NAMALWA (cell line): ENCODE measurements at places on chromosomes 5 and 9.

DNA sequence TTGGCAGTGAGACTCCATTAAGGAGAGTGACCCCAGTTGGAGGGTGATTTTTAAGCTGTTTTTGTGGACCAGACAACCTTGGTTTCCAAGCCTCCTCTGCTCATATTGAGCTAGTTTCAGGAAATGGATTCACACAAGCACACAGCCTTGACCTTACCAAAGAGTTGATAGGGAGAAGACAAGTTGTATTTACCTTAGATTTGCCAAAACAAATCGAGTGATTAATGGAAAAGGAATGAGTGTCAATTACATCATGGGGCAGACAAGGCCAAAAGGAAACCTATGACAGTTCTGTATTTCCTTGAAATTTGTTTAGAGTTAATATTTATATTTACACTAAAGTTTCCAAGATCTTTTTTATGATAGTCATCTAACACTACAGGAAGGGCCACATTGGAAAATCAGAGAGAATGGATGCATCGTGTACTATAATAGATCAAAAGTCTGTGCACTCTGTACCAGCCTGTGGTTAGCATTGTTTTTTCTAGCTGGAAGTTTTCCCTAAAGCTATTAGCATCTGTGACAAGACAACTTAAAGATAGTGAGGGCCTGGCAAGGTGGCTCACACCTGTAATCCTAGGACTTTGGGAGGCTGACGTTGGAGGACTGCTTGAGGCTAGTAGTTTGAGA is 86.0 kb upstream of the FER start:
- no peak for DNase-seq

DNA sequence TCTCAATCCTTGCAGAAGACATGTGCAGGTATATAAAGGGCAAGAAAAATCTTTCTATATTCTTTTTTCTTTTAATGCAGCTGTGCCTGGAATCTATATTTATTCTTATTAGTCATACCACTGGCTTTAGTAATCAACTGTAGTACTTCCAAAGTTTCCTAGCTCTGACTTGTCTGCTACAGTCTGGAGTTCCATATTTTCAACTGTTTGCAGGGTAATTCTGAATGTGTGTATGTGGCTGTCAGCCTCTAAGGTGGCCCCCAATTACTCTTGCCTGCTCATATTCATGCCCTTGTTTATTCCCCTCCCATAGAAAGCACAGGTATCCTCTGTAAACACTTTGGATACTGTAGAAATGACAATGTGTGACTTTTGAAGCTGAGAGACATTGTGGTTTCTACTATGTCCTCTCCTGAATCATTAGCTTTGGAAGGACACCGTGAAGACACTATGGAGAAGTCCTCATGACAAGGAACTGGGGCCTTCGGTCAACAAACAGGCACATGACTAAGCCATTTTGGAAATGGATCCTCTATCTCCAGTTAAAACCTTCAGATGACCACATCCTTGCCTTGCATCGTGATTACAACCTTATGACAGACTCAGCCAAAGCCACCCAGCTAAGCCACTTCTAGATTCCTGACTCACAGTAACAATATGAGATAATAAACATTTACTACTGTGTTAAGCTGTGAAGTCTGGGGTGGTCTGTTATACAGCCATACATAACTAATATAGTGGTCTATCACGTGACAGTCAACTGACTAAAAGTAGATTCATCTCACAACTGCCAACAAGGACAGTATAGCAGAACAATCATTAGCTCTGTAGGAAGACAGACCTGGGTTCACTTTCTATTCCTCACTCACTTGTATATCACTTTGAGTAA is 49.5 kb upstream of the SUSD1 start:
- DNase-seq: no peak

GRCh38 chr9:129708793-129709192 is 43.3 kb downstream of the PRRX2 start:
- no peak for DNase-seq

- no peak for DNase-seq
These were observed 123.7 kb downstream of the WNK2 start for GRCh38 chr9:93307468-93308157.

DNA sequence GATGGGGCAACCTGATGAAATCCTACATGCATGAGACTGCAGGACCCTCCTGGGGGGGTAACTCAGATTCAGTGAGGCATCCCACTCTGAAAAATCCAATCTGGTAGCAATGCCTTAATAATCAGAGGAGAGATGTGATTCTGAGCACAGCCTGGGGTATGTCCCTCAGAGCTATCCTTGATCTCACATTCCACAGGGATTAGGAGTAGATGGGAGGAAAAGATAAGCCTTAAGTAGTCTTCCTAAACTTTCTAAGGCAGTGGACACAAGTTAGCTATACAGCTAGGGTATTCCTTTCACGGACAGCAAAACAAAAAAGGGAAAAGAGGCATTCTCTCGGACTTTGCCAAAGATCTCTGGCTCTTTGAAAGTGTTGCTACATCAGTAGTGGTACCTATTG is 3.9 kb upstream of the SPATA9 start:
- DNase-seq: no peak

DNA sequence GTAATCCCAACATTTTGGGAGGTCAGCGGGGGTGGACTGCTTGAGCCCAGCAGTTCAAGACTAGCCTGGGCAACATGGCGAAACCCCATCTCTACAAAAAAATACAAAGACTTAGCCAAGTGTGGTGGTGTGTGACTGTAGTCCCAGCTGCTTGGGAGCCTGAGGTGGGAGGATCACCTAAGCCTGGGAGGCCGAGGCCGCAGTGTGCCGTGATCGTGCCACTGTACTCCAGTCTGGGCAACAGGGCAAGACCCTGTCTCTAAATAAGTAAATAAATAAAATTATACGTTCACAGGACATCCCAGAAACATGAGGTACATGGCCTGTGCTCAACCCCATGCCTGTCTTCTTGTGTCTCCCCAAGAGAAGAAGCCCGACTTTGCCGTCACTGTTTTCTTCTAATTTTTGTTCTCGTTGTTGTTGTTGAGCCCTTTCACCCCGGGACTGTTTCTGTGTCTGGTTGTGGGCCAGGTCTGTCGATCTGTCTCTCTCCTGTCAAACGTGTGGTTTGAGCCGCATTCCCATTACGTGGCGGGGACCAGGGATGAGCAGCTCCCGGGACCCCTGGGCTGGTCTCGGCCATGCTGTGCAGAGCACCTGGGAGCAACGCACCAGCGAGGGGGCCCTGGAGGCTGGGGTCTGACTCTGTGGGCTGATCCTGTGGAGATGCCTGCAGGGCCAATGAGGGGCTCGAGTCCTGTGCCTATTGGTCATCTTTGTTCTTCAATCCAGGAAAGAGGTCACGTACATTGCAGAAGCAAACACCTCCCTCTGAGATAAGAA is 32.2 kb downstream of the NACC2 start:
- DNase-seq: no peak

GRCh38 chr9:134085674-134086073 is 17.8 kb upstream of the BRD3 start:
- DNase-seq: no peak

GRCh38 chr5:159536646-159537045 is 206.4 kb upstream of the IL12B start:
- DNase-seq: no peak

- no peak for DNase-seq
These were observed 12.1 kb upstream of the ATP6V0E1 start for GRCh38 chr5:172971482-172971881.

DNA sequence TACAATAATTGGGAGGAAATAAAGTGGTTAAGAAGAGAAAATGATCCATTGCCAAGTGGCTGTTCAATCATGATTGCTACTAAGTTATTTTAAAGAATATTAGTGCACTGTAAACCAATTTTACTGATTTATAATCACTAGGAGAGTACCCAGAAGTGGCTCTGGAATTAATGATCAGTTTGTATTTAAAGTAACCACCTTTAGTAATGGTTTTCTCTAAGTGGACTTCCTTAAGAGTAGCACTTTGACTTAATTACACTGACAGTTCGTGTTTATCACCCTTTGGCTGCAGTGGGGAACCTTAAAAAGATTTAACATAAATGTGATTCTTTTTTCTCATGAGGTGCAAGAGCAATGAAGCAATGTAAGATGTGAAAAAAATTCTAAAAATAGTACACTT is 310.8 kb downstream of the CDH12 start:
- DNase-seq: no peak

GRCh38 chr9:89606624-89607311 is 2.0 kb downstream of the GADD45G start:
- peak; percentile 4 for DNase-seq

DNA sequence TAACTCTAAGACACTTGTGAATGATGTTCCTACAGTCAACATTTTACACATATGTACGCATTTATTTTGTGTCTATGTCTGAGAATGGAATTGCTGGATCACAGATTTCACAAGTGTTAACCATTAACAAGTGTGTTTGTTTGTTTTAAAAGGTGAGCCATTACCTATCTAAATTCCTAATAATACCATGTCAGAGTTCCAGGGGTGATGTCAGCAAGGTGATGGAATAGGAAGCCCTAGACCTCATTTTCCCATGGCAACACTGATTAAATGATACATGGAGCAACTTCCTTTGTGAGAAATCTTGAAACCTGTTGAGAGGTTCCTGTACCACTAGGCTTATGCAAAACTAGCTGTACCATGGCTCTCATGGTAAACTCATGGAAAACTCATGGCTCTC is 309.7 kb downstream of the CYLC2 start:
- no peak for DNase-seq

DNA sequence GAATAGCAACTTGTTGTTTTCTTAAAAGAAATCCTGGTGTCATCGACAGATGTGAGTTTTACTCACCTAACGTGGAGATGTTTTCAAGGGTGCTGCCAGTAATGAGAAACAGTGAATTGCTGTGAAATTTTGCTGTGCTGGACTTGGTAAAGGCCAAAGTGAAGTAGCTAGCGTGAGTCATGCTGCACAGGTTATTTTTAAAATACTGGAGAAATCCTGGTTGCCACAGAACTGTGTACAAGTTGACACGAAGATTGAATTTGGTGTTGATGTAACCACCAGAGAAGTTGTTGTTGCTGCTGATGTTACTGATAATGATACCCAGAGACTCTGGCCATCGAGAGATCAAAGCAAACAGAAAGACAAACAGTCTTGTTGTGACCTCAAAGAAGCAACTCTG is 187.9 kb upstream of the NFIL3 start:
- no peak for DNase-seq

DNA sequence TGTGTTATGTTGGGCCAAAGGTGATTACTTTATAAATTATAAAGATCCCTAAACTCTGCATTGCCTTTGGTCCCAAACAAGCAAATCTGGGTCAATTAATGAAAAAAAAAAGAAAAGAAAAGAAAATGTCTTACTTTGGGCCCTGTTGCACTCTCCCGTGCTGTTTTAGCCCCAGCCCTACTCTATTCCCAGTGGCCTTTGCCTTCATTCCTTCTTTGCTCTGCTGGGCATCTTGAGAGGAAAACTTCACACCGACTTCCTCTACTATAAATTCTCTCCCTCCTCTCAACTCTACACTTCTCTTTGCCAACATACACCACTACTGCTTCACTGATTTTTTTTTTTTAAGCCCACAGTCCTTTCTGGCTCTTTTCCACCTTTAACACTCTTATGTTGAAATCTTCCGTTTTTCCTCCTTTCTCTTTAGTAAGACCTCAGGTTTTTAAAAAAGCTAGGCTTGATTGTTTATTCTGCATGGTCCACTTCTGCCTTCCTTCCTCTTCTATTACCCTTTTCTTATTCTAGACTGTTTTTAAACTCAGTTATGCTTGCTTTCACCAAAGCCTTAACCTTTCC is 4.5 kb upstream of the MSMP start:
- no peak for DNase-seq

GRCh38 chr9:21995666-21996398 is 1.2 kb downstream of the CDKN2B-AS1 start:
- DNase-seq: peak; percentile 55

DNA sequence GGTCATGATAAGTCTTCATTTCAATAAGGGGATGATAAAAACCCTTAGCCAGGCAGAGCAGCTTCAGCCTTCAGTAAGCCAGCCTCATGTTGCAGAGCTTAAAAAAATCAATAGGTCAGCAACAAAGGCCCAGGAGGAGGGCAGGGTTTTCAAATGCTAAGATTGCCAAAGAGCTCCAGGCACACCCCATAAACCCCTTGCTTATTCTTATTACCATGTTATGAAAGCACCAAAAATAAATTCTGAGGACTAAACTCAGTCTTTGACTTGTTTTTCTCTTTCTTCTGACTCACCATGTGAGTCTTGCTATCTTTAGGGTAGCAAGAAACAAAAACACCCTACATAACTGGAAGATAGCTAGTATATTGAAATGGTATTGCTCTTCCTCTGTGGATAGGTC is 317.1 kb downstream of the KCTD16 start:
- DNase-seq: no peak
